Femur (tissue), 1 donor: ENCODE measurements at places on chromosomes 4 and X.

DNA sequence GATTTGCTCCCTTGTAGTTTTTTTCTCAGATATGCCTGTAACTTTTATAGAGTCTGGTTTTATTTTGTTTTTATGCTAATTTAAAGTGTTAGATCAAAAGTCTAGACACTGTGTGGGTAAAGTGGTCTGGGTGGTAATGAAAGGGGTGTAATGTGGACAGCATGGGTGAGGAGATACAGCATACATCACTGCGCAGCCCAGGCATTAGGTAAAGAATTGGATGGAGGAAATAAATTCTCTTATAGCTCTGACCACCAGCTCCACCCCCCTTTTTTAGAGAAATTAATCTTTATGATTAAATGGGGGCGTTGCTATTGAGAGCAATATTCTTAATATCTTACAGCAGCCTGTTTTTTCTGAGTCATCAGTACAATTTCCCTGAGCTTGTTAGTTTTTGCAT is 163.9 kb upstream of the IGFBP7 start:
- DNase-seq: no peak

- DNase-seq: no peak
Measured at GRCh38 chr4:124423160-124423559, 289.4 kb downstream of the ANKRD50 start.

DNA sequence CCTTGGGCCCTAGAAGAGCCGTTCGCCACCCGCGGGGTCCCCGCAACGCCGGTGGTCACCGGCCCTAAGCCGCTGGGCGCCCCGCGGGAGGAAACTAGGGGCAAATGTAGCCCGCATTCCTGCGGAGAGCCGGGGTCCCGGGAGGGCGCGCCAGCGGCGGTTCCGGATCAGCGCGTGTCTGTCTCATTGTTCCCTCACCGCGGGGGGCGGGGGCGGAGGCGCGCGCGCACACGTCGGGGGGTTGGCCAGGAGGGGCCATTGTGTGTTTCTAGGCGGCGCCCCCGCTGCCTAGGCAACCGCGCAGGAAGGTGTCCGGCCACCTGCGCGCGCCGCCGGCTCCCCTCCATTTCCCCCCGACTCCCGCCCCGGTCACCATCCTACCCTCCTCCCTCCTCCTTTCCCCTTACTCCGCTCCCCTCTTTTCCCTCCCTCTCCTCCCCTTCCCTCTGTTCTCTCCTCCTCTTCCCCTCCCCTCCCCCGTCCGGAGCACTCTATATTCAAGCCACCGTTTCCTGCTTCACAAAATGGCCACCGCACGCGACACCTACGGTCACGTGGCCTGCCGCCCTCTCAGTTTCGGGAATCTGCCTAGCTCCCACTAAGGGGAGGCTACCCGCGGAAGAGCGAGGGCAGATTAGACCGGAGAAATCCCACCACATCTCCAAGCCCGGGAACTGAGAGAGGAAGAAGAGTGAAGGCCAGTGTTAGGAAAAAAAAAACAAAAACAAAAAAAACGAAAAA is 789 bp upstream of the DDX3X start:
- peak; percentile 93 for DNase-seq

- DNase-seq: no peak
Measured at GRCh38 chrX:74890676-74891430, 34.4 kb downstream of the NEXMIF start.

DNA sequence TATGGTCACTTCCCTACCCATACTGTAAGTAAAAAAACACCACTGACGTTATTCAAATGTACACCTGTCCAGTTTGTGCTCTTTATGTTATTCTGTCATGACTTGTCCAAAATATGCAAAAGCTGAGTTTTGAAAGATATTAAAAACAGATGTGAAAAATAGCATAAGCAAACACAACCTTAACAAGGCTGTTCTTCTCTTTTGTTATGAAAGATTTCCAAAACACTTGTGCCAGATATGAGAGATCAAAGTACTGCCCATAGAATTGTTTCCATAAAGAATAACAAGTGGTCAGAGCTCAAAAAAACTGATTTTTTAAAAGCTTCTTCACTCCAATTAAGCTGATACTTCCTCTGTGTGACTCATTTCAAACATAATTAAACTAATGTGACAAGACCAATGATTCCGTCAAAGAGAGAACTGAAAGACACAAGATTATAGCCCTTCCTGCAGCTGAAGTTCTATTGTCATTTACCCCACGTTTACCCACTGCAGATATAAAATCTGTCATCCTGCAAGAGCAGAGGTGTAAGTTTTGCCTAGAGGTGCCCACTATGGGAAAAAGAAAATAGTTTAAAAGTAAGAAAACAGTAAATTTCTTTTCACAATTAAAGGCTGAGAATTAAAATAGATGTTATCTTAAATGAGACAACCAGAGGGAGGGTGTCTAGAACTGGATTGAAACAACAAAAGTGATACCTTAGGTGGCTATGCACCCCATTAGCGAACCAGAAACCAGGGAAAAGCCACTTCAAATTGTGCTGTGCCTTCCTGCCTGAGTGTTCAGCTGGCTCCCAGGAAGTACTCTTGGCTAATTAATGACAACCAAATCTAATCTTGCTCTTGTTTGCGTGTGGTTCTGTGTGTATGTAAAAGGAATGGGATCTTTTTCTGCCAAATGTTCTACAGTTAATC is 30.1 kb downstream of the RASSF6 start:
- DNase-seq: no peak
